Stimulated activated CD8-positive, alpha-beta memory T cell treated with anti-CD3 and anti-CD28 coated beads, Interleukin-7, amount 100 ng/mL, for 1 hour (primary cell): ENCODE measurements at places on chromosomes 16 and 17.

- no peak for DNase-seq
These were observed 8.5 kb upstream of the MRPL58 start for GRCh38 chr17:75003957-75004355.

DNA sequence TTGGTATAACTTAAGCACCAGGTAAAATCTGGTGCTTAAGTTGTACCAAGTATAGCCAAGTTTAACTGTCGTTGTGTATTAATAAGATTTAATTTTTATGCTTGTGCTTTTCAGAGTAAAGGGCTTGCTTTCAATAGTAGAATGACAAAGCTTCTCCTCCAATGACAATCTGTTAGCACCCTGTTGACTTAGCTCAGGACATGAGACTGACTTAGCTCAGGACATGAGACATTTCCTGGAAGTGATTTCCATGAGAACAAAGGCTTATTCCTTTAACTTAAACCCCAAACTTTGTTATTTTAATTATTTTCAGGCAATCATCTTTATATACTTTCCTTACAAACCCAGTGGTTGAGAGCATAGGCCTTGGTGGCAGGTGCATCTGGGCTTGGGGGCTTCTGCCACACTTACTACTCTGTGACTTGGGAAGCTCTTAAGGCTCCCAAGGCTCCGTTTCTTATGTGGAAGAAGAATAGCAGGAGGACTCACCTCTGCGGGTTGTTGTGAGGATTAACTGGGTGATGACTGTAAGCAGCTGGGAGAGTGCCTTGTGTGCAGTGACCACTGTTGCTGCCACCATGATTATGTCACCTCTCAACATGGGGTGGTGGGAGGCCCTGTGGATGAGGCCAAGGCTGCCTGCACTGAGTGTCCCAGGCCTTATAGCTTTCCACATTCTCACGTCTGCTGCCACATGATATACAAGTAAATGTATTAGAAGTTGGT lies 59.4 kb upstream of the CMIP start:
- no peak for DNase-seq

GRCh38 chr17:73642659-73643000 lies 1.6 kb downstream of the SDK2 start:
- no peak for DNase-seq

DNA sequence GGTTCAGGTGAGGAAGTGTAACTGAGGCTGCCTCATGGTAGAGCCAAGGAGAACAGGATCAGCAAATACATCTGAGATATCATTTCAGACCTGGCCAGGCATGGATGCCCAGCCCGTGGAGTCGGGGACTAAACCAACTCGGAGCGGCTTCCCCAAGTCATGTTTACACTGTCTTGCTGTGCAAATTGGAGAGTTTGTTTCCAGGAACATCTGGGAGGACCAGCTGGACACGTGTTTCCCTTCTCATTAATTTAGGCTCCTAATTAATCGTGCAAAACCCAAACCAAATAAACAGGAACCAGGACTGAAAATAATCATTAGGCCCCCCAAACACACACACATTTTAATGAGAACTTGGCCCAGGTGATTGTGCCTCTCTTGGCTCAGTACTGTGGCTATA lies 70.9 kb upstream of the SALL1 start:
- DNase-seq, result no peak
